ENCODE measurements at places on chromosomes 16 and 17.
A peak's percentile ranks its signal among the peaks of the same experiment; 100 is the strongest.

DNA sequence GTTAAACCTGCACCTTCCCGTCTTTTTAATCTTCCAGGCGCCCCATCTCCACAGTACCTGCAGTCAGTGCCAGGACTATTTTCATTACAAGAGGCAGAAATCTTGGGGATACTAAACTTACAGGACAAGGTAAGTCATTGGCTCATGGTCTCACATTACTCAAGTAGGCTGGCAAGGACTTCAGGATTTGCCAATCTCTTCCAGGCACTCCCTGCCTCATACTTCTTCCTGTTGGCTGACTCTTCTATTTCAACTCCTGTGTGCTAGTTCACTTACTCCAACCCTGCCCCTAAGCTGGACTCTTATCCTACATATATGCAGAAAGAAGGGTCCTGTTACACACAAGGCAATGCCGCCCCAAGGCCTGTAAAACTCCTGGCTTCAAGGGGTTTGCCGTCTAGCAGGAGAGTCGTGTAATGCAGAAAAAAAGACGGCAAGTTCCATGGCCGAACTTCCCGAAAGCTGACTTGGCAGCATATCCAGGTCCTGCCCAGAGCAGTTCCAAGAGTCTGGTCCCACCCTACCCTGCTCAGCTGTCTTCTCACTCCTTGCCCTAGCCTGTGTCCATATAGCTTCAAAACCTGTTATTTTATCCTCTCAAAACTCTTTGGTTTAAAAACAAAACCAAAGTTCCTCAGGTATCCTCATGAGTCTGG lies 14.8 kb downstream of the ERN1 start:
- no peak for DNase-seq

DNA sequence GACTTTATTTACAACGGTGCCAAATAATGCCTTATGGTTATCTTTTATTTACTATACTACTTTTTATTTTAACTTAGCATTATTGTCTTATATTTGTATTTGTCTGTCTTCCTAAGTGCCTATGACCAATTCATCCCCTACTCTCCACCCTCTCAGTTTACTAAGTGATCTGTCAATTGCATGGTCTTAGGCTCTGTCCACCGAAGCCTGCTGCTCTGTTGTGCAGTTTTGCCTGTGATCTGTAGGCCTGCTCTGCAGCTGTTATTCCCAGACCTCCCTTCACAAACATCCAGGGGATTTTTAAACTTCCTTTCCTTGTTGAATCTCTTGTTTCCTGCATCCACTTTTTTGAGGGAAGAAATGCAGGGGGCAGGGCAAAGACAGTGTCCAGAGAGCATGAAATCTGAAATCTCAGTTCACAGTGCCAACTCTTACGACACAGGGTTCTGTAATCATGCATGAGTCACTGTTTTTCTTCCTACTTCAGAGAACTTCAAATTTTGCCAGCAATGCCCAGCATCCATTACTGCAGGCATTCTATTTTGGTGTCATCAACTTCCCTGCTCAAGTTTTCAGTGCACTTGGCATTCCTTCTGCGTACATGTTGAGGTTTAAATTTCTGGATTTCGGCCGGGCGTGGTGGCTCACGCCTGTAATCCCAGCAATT lies 11.4 kb downstream of the SLFN5 start:
- no peak for DNase-seq

DNA sequence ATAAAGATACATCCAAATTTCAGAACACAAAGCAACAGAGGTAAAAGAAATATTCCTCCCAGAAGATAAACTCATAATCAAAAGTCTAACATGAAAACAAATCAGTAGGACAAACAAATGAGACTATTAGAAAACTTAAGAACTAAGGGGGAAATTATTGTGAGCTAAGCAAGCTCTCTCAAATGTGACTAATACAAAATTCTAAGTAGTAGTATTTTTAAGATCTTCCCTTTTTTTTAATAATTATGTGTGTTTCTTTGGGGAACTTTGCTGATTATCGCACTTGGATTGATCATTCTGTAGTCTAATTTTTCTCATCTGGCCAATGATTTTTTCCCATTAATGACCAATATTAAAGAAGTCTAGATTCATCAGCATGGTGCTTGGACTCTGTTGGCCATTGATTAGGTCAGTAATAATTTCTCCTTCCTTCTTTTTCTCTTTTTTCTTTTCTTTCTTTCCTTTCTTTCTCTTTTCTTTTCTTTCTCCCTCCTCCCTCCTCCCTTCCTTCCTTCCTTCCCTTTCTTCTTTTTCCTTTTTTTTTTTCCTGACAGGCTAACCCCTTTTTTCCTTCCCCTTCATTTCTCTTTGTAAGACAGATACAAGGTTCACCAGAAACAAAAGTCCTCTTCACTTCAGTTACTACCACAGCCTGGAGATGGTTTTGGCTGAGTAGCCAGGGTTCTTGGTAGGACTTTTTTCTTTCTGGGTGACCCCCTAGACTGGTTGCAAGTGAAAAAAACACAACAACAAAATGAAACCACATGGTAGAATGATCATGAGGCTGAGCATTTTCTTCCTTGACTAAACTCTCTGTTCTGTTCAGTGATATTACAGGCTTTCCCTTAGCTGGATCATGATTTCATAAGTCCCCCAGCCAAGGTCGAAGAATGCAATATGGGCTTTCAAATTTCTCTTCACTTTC lies 2.9 kb upstream of the ABCA6 start:
- no peak for DNase-seq

GRCh38 chr16:56999409-57000270 lies 10.3 kb downstream of the NLRC5 start:
- DNase-seq, result peak; percentile 56

- no peak for DNase-seq
Observed at GRCh38 chr17:80729761-80730160, 185.1 kb downstream of the RPTOR start.

DNA sequence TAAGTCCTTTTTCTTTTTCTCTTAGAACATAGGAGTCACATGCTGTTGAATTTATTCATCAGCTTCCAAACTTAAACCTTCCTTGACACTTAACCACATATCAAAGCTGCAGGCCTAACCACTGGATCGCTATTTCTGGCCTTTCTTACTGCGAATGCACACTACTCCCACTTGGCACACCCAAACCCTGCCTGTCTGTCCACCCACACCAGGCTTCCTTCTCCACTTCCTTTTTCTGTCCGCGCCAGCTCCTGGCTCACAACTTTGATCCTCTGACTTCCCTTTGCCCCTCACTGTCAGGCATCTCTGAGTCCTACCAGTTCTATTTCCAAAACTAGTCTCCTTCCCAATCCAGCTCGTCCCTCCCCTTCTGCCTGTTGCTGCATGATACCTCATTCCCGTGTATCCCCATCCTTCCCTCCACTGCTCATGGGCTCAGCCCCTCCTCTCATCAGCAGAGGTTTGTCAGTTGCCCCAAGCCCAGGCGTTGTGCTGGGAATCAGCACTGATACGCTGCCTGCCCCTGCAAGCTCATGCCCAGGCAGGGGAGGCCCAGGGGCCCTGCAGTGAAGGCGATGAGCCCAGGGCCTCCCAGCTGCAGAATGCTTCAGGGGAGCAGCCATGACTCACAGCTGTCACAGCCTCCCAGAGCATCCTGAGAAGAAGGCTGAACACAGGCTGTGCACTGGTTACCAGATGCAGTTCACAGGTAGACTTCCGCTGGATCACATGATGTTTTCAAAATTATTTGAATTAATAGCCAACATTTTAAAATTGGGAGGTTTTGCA lies 179.8 kb downstream of the KATNIP start:
- no peak for DNase-seq
